ENCODE measurements at places on chromosomes 2 and 18.
A peak's percentile ranks its signal among the peaks of the same experiment; 100 is the strongest.

GRCh38 chr18:40404284-40404683 lies 1550.8 kb upstream of the PIK3C3 start:
- no peak for DNase-seq

- no peak for DNase-seq
Measured at GRCh38 chr2:88067598-88067997, at the start of gene SMYD1. Gene SMYD1, plus strand, starts transcription at chr2:88067825. Its CDS starts 40 bp downstream, at chr2:88067865.

- DNase-seq: no peak
Measured at GRCh38 chr2:130844161-130844560, 7.4 kb downstream of the ARHGEF4 start.

GRCh38 chr2:232444409-232445148 lies 11.4 kb upstream of the ALPI start:
- peak; percentile 61 for DNase-seq

DNA sequence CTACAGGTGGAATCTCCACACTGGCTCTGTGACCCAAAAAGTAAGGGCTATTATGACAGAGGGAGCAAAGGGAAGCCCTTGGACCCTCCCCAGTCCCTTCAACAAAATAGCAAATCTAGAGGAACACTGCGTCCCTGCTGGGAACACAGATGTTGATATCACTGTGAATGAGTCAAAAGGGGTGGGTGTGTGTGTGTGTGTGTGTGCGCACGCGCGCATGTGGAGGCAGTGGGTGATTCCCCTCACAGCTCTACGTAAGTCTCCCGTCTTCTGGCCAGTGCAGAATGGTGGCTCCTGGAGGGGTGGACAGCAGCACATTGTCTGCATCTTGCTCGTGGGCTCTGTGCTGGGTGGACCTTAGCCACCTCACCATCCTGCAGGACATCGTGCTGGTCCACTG lies 7.8 kb upstream of the C2orf72 start:
- no peak for DNase-seq

DNA sequence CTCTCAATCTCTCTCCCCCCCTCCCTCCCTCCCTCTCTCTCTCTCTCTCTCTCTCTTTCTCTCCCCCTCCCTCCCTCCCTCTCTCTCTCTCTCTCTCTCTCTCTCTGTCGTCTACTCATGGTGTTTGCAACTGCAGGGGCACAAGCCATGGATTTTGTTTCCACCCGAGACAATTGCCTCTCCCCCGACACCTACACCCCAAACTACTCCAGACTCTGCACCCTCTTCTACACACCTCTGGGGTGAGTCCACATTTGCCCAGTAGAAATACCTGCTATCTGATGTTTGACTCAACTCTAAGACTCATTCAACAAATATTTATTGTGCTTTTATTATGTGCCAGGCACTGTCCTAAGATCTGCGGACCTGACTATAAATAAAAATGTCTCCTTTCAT lies 93.7 kb downstream of the TMEM17 start:
- DNase-seq: no peak

DNA sequence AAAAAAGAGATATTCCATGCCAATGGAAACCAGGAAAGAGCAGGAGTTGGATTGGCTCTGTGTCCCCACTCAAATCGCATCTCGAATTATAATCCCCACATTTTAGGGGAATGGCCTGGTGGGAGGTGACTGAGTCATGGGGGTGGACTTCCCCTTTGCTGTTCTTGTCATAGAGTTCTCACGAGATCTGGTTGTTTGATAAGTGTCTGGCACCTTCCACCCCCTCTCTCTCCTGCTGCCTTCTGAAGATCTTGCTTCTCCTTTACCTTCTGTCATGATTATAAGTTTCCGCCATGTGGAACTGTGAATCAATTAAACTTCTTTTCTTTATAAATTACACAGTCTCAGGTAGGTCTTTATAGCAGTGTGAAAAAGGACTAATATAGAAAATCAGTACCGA lies 355.6 kb downstream of the NBAS start:
- DNase-seq: no peak

GRCh38 chr2:146271131-146271831 lies 1573.5 kb upstream of the ACVR2A start:
- no peak for DNase-seq

GRCh38 chr2:84971510-84972206 lies 697 bp downstream of the KCMF1 start:
- peak; percentile 50 for DNase-seq

DNA sequence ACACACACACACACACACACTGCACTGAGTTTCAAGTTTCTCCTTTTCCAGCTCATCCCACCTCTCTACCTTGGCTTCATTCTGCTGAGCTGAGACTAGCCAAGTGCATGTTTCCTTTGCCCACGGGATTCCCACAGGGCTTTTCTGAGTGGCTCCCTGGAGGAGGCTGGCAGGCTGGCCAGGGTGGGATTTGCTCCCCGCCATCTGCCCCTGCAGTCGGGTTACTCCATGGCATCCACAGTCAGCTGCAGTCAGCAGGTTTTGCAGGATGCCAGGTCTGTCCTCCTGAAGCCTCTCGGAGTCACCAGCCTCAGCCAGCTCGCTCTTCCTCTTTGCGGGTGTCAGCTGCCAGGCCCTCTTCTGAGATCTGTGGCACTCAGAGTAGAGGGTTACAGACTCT lies 783.7 kb upstream of the SOX11 start:
- DNase-seq: no peak

GRCh38 chr2:16226943-16227664 lies 286.8 kb downstream of the MYCN start:
- no peak for DNase-seq

- DNase-seq: peak; percentile 48
Measured at GRCh38 chr18:44758861-44759631, 78.4 kb downstream of the SETBP1 start.

DNA sequence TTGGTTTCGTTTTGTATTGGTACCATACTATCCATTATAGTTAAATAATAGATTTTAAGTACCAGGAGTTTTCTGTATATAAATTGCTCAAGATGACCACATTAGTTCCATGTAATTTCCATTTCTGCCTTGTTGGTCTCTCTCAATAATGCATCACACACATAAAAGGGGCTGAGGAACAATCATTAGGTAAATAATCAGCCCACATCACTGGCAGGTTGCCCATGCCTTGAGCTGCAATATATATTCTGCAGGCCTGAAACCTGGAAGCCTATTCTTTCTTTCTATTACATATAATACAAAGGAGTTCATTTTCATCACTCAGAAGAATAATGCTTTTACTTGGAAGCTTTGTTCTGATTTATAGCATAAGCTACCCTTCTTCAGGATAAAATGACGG lies 616.1 kb upstream of the PKDCC start:
- DNase-seq: no peak

- no peak for DNase-seq
Measured at GRCh38 chr2:33785201-33786106, 186.4 kb upstream of the FAM98A start.

DNA sequence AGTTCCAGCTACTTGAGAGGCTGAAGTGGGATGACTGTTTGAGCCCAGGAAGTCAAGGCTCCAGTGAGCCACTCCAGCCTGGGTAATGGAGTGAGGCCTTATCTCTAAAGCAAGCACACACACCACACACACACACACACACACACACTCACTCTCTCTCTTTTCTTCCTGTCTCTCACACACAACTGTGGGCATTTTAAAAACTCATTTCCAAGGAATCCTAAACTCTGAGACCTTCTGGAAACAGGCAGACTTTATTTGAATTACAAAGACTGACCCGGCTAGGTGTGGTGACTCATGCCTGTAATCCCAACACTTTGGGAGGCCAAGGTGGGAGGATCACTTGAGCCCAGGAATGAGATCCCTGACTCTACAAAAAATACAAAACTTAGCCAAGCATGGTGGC lies 21.3 kb downstream of the WDSUB1 start:
- DNase-seq: no peak

GRCh38 chr2:84498150-84498799 lies 18.0 kb upstream of the DNAH6 start:
- DNase-seq: no peak

- DNase-seq: no peak
Measured at GRCh38 chr2:220241423-220241822, 614.0 kb downstream of the SLC4A3 start.

Data from stimulated activated CD8-positive, alpha-beta memory T cell treated with anti-CD3 and anti-CD28 coated beads, Interleukin-15, amount 100 ng/mL, for 48 hours (primary cell).